Neural cell (in vitro differentiated cells): ENCODE measurements at places on chromosomes 3 and 15. TPM values are rescaled to one million over a fixed set of nuclear protein-coding genes. Genes with fewer than 3 reads are reported as not detected.

Gene MEX3B
- polyA plus RNA-seq, result 38.8 and 46.0 TPM in 2 replicates

Gene GPR149
- polyA plus RNA-seq, result 10.7 and 10.9 TPM in 2 replicates

Gene ARNT2
- 41.2 and 49.8 TPM in 2 replicates for polyA plus RNA-seq

Gene ANKDD1A
- 7.0 and 7.2 TPM in 2 replicates for polyA plus RNA-seq

Gene HRG
- not detected in 2 replicates for polyA plus RNA-seq

Gene NBEAL2
- 3.0 and 3.3 TPM in 2 replicates for polyA plus RNA-seq

Gene SCG3
- 61.3 and 68.7 TPM in 2 replicates for polyA plus RNA-seq

Gene USP19
- polyA plus RNA-seq, result 58.5 and 62.0 TPM in 2 replicates

Gene CD276
- polyA plus RNA-seq, result 70.4 and 99.1 TPM in 2 replicates

Gene REC114
- not detected in 2 replicates for polyA plus RNA-seq

Gene CD200
- polyA plus RNA-seq, result 174 and 178 TPM in 2 replicates

Gene SNTN
- not detected in 2 replicates for polyA plus RNA-seq

Gene TM4SF18
- polyA plus RNA-seq, result 0.42 TPM in 1 of 2 replicates, not detected in the other

Gene SLC35G2
- polyA plus RNA-seq, result 3.7 and 6.8 TPM in 2 replicates

Gene UBXN7
- 18.1 and 19.6 TPM in 2 replicates for polyA plus RNA-seq

Gene EEF1AKMT4
- polyA plus RNA-seq, result 1.6 and 1.8 TPM in 2 replicates
